Right renal cortex interstitium (tissue), 3 donors: ENCODE measurements at places on chromosomes 11 and 22. TPM values are rescaled to one million over a fixed set of nuclear protein-coding genes. Genes with fewer than 3 reads are reported as not detected.

GRCh38 chr11:102610200-102610599 is 14.9 kb downstream of the MMP20 start:
- DNase-seq, result no peak

DNA sequence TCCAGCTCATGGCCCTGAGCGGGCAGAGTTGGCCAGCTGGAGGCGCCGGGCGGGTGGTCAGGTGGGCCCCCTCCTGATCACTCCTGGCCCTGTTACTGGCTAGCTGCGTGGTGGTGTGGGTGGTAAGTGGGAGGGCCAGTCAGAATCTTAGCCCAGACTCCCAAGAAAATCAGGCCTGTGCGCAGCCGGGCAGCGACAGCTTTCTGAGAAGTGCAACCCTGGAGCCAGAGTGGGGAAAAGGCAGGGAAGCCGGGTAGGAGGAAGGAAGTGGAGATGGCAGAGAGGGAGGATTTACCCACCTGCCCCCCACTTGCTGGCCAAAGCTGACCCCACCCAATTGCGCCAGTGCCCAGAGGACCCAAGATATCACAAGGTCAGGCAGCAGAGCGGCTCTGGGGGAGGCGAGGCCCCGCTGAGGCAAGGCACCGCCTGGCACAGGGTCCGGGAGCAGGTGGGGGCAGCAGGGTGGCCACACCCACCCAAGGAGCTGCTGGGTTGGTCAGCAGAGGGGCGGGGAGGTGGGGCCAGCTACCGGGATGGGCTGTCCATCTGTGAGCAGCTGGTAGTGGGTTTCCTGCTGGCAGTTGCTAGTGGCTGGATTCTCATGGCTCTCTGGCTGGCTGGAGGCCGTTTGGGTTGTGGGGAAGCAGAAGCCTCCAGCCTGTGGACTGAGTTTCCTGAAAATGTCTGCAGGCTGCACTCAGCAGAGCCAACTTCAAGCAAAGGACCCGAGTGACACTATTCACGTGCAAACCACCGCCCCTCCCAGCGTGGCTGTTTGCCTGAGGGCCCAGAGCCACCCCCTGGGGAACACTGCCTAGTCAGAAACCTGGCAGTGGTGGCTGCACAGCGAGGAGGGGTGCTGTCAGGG is 196.4 kb downstream of the IGLL1 start:
- no peak for DNase-seq

DNA sequence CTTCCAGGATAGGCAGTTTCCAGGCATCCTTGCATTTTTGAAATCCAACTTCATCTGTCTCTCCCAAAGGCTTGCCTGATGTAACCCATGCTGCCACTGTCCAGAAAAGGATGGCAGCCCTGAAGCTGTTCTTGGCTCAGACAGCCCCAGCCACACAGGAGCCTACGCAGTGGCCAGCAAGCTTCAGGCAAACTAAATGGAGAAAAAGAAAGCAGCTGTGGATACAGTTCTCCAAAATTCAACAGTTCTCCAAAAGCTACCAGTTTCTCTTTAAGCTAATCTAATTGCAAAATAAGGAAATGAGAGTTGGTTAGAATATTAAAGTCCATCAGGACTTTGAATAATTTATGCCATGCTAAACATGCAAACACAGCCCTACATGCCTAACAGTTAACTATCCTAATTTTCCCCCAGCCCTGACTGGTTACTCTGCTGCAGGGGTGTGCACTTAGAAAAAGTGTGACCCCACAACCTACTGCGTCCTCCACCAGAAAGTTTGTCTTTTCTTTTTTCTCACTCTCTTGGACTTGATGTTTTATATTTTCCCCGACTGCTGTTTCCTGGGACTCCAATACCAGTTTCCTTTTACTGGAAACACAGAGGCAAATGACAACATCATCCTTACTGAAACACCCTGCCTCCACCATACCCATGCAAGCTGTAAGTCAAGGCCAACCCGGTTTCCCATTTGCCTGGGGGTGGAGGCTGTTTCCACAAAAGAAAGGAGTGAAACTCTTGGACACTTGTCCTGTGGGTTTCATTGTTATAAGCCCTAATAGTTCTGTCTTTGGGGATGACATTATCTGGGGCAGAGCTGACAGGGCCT is 69.1 kb upstream of the OR5AN1 start:
- DNase-seq, result no peak

GRCh38 chr11:35146074-35146521 is 7.1 kb downstream of the CD44 start:
- DNase-seq, result no peak

SLC17A6 gene
- polyA plus RNA-seq, result not detected

FAM83F gene
- polyA plus RNA-seq, result 1.6 TPM
